ENCODE measurements at places on chromosomes 2 and 18.

GRCh38 chr2:218645126-218645525 lies 14.3 kb downstream of the ZNF142 start:
- DNase-seq, result no peak

GRCh38 chr18:52484977-52485376 lies 145.0 kb downstream of the DCC start:
- no peak for DNase-seq

GRCh38 chr2:78940998-78941397 lies 84.5 kb upstream of the REG3G start:
- no peak for DNase-seq

GRCh38 chr18:2846636-2847316 lies at the start of gene EMILIN2:
EMILIN2 (plus strand) TSS chr18:2847006; CDS start chr18:2847189, 183 bp downstream.
- DNase-seq, result no peak

DNA sequence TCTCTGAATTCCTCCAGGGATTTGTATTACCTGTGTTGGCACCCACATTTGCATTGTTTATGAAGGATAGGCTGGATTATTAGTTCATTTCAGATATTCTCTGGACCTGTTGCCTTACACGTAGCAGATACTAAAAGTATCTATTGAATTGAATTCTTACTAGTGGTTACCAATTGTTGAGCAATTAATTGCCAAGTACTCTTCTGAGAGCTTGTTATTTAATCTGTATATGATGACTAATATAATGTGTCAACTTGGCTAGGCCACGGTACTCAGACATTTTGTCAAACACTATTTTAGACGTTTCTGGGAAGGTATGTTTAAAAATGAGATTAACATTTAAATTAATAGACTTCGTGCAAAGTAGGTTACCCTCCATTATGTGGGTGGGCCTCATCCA lies 2.5 kb upstream of the SPP2 start:
- no peak for DNase-seq

- DNase-seq, result no peak
Measured at GRCh38 chr18:10685484-10685883, 159.7 kb downstream of the NAPG start.

DNA sequence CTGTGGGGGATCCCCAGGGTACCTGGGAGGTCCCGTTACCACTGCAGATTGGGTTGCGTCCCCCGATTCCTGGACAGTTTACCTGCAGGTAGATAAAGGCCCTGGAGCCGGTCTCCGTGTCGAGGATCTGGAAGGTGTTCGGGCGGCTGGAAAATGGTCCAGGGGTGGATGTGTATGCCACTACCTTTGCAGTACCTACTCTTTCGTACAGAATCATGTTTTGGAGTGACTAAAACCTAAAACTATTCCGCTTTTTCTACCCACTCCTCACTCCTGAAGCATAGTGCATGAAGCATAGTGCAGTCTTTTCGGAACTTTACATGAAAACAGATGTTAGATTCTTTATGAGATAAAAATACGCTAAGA lies 418 bp downstream of the WDR75 start:
- no peak for DNase-seq

DNA sequence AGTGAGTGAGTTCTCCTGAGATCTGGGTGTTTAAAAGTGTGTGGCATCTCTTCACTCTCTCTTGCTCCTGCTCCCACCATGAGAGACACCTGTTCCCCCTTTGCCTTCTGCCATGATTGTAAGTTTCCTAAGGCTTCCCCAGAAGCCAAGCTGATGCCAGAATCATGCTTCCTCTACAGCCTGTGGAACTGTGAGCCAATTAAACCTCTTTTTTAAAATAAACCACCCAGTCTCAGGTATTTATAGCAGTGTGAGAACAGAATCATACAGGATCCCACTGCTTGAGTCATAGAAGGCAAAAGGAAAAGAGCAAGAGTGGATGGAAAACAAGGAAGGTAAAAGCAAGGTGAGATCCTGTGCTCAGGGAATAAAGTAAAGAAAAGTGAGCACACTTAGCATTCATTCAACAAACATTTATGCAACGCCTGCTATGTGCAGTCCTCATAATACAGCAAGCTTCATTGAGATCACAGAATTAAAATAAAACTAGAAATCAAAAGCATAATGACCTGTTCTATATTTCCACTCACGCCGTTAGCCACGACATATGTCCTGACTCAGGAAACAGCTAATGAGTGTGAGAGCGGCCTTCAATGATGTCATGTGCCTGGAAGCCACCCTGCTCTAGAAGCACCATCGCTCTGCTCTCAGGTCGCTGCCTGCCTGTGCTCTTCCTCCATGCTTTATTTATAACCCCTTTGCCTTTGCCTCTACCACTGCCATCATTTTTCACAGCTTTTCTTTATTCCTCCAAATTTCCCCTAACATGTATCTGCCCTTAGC lies 11.3 kb upstream of the COPS8 start:
- DNase-seq, result no peak

GRCh38 chr2:212736385-212736726 lies 197.8 kb upstream of the ERBB4 start:
- no peak for DNase-seq

GRCh38 chr2:209872675-209873074 lies 101.0 kb downstream of the UNC80 start:
- DNase-seq, result no peak

DNA sequence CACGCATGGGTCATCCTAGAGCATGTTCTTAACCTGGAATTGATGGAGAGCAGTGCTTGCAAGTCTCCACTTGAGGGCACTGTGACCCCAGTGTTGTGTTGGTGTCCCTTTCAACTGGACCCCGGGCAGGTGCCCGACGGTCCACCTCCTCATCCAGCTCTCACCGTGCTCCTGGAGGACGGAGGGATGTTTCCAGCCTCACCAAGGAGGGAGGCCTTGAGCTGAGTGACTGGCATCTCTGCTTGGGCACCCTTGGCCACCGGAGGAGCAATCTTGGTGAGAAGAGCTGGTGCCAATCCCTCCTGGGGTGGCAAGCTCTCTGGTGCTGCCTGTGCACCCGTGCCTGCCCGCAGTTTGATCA lies 45.4 kb upstream of the ASB18 start:
- peak; percentile 11 for DNase-seq

GRCh38 chr2:67241453-67241852 lies 155.7 kb upstream of the ETAA1 start:
- no peak for DNase-seq

- DNase-seq, result no peak
Measured at GRCh38 chr2:31415421-31415820, 879 bp upstream of the XDH start.

DNA sequence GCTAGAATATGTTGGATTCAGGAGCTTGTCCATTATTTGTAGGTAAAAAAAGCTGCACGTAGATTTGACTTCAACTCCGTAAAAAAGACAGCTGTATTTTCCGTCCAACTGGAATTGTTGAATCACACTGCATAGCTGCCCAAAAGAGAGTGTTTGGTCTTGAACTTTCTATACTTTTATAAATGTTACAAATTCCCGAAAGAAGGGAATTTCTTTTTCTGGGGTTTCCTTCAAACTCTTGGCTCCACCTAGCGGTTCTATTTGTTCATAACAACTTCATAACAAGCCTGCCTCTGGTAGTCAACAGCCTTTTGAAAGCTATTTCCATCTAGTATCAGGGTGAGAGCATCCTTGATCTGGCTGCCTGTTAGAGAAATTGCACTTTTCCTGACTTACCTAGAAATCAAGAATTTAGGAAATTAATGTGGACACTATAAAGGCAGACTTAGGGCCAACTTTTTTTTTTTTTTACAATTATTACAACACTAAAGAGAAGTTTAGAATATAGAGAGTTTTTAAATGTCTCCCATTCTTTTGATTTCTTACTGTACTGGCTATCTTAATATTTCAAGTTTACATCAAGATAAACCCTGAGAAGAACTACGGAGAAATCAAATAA lies 48.1 kb downstream of the TMEM185B start:
- peak; percentile 39 for DNase-seq

- DNase-seq, result no peak
Measured at GRCh38 chr2:3708576-3708975, 5.2 kb downstream of the DCDC2C start.

- DNase-seq, result no peak
Measured at GRCh38 chr2:121102941-121103340, 182.1 kb downstream of the TFCP2L1 start.

DNA sequence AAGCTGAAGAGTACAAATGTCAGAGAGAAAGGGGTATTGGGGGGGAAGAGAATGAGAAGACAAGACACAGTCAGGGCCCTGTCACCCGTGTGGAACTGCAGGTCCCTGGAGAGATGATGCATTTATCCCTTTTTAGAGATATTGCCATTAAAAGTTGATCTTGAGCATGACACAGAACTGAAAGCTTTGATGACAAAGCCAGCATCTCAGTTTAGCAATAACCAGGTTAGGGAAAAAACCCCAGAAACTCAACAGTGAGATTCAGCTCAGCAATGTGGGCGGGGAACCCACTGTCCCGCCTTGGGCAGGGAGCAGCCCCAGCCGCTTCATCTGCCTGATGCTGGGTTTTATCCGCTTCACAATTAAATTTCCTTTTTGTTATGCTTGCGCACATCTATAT lies 181.1 kb downstream of the NEDD4L start:
- no peak for DNase-seq

- DNase-seq, result no peak
Measured at GRCh38 chr18:73724958-73725357, 422.7 kb downstream of the FBXO15 start.
